ENCODE measurements at places on chromosomes 4 and X. TPM values are rescaled to one million over a fixed set of nuclear protein-coding genes. Genes with fewer than 3 reads are reported as not detected.

SPANXB1 gene
- total RNA-seq = not detected

FAM241A gene
- 1.6 TPM for total RNA-seq

NLGN3 gene
- total RNA-seq = 0.37 TPM

GNPDA2 gene
- 26.8 TPM for total RNA-seq

ESX1 gene
- not detected for total RNA-seq

TMEM185A gene
- total RNA-seq = 22.9 TPM

RPA4 gene
- total RNA-seq = 0.79 TPM

TMEM47 gene
- total RNA-seq = 115 TPM

SRP72 gene
- total RNA-seq = 62.4 TPM

CLNK gene
- not detected for total RNA-seq

KLB gene
- total RNA-seq = 0.06 TPM

AR gene
- 10.4 TPM for total RNA-seq

TRAM1L1 gene
- total RNA-seq = 0.50 TPM

NEXMIF gene
- under 0.01 TPM for total RNA-seq

PRKG2 gene
- 0.56 TPM for total RNA-seq

DCHS2 gene
- total RNA-seq = under 0.01 TPM

F8 gene
- 4.0 TPM for total RNA-seq

GPR50 gene
- total RNA-seq = not detected

ATP8A1 gene
- total RNA-seq = 10.5 TPM

PABPC4L gene
- 0.13 TPM for total RNA-seq

GLOD5 gene
- not detected for total RNA-seq

AREG gene
- total RNA-seq = not detected

PAGE1 gene
- not detected for total RNA-seq

RAB9B gene
- total RNA-seq = 0.66 TPM

FSTL5 gene
- not detected for total RNA-seq

FREM3 gene
- 0.44 TPM for total RNA-seq

TMPRSS11A gene
- not detected for total RNA-seq

MAP3K15 gene
- total RNA-seq = not detected

RBMX gene
- total RNA-seq = 132 TPM

KLF8 gene
- total RNA-seq = 3.2 TPM

MAP7D2 gene
- total RNA-seq = not detected

ZFP92 gene
- under 0.01 TPM for total RNA-seq

TCP11X2 gene
- not detected for total RNA-seq

SH3RF1 gene
- 35.0 TPM for total RNA-seq

CENPVL3 gene
- total RNA-seq = not detected

DGKK gene
- total RNA-seq = not detected

PPARGC1A gene
- total RNA-seq = 1.5 TPM

ALPK1 gene
- 20.1 TPM for total RNA-seq
